ENCODE measurements at places on chromosomes 1 and 21.

DNA sequence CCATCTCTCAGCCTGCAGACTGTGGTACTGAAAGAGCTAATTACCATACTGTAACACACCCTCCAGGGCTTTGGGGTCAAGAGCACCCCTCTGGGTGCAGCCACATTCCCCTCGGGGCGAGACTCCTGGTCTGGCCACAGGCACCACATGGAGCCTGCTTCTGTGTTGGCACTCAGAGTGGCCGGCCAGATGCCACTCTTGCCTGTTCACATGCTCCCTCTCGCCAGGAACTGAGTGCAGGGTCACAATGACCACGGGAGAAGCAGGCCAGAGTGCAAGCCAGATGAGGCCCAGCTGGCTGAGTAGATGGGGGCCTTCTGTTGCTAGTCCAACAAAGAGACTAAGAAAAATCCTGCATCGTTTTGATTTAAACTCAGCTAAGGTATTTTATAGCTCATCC is 864.0 kb downstream of the KCNT2 start:
- no peak for DNase-seq

DNA sequence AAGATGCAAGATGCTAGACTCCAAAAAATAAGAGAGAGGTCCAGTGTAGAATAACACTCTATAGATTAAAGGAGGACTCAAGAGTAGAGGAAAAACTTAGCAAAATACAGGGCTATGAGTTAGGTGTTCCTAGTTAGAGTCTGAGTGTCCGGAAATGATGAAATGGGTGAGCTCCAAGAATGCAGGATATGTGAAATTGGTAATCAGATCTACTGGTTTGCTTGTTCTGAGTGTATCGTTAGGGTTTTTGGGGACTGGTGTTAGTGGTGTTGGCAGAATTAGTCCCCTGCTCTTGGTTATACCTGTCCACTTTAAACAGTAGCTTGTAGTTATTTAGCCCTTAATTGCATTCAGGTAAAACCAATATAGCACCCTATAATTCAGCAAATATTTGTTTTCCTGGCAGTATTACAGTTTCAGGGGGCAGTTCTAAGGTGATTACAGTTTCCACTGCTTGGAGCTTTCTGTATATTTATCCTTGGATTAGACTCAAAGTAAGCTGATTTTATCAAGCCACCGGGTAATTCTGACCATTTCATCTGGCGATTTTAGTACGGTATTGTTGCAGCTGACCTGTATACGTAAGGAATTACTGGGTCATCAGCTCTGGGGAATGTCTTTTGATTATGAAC is 332.7 kb downstream of the CHRM3 start:
- DNase-seq: no peak

- no peak for DNase-seq
These were observed 403 bp upstream of the EPHX4 start for GRCh38 chr1:92029241-92029922.

DNA sequence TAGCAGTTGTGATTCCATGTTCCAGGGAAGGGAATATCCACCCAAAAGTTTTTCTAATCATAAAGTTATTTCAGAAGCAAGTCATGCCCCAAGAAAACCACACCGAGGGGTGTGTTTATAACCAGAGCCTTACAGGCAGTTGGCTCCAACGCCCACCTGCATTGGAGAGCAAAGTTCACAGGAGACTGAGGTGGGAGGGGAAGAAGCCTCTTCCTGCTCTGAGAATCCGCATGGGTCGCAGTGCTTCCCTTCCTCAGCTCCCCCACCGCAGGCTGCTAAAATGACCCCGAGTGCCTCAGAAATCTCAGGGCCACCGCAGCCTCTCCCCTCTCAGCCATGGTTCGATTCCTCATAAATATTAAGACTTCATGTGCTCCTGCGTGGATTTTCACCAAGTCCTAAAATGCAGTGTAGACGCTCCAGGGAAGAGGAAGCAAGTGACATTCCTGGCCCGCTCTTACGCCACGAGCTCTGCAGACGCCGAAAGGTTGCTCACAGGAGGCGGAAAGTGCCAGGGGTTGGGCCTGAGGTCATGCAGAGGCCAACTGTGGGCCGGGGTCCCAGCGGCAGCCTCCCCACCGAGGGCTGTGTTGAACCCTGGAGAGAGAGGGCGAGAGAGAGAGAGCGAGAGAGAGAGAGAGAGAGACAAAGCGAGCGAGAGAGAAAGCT is 13.4 kb upstream of the SPSB1 start:
- DNase-seq: no peak

- no peak for DNase-seq
These were observed 5.4 kb downstream of the HECTD3 start for GRCh38 chr1:45005761-45006160.

- DNase-seq: peak; percentile 99
These were observed 13.4 kb downstream of the PLEKHO1 start for GRCh38 chr1:150162862-150163706.

All from AG10803 (cell line).